CD4-positive, alpha-beta T cell treated with Interleukin-6 at 100 ng/mL for 8 hours (primary cell): ENCODE measurements at places on chromosomes 7 and 10.

DNA sequence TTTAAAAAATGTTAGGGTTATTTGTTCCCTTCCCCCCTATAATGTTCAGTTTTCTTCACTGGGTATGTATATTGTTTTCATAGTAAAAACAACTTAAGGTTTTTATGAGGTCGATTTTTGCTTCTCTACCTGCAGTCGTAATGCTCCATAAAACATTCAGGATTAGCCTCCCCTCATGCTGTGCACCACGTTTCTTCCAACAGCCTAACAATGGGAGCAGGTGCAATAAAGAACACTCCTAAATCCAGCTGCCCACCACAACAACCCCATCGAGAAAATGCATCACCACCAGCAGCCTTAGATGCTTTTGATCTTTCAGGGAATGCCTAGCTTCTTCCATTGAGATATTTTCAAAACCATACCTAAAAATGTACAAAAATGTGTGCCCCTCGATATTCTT is 111.1 kb downstream of the ADAM12 start:
- DNase-seq, result no peak

- no peak for DNase-seq
These were observed 9.2 kb downstream of the ZNF800 start for GRCh38 chr7:127383123-127383835.

- no peak for DNase-seq
These were observed 649 bp downstream of the SCD start for GRCh38 chr10:100347568-100348195.

GRCh38 chr10:15167411-15168290 is 842 bp downstream of the NMT2 start:
- DNase-seq, result peak; percentile 32

- DNase-seq, result no peak
These were observed 645.4 kb downstream of the PARD3 start for GRCh38 chr10:34169677-34170076.

DNA sequence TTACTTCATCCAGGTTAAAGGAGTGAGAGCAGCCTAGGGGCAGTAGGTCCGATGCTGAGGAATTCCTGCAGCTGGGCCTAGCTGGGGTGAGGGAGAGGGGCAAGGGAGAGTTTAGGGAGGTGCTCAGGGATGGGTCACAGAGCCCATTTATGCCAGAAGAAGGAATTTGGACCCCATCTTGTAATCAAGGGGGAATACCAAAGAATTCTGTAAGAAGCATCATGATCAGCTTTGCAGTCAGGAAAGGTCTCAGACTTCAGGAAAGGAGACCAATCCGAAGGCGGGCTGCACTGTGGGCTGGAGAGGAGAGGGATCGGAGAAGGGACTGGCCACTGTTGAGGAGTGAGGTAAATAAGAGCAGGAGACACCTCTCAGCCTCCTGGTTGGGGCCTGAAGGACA is 566.6 kb upstream of the MGMT start:
- no peak for DNase-seq

DNA sequence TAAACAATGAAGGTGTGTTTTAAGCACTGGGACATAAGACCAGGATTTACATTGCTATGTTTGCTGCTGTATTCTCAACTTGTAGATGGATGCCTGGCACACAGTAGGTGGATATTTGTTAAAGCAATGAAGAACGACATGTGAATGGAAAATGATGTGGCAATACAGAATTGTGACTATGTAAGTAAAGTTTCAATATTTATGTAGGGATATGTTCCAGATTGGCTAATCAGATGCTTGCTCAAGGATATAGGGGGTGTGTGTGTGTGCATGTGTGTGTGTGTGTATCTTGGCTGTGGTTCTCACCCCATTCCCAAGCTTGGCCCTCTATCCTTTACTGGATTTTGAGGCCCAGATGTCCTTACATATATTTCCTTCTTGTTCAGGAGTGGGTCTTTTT is 42.7 kb upstream of the LAMB1 start:
- DNase-seq, result no peak

DNA sequence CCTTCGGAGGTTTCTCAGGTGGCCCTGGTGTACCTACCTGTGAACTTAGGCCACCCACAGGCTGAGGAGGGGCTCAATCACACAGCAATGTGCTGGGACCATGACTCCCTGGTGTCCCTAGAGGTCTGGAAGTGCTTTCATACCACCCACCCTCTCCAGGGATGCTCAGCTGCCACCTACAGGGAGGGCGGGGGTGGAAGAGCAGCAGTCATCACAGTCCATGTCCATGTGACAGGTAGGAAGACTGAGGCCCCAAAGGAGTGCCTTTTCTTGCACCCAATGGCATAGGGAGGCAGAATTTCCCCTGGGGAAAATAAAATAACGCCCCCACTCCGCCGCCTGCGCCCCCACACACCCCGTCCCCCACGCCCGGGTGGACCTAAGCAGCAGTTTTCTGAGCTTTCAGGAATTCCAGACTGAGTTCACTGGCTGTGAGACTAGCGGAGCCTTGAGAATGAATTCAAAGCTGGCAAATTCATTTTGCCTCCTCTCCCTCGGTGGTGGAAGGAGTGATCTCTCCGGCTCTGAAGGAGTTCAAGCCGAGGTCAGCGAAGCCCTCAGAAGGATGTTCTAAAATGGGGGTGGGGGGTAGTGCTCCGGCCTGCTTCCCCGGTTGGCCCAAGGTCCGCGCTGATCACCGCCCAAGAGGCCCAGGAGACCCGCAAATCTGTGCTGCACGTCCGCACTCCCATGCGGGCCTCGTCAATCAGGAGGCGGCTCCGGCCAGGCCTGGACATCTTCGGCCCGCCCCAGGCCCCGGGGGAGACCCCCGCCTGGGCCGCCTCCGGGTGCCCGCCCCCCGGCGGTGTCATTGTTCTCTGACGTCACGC is 2.1 kb upstream of the ZMIZ1 start:
- DNase-seq, result no peak

DNA sequence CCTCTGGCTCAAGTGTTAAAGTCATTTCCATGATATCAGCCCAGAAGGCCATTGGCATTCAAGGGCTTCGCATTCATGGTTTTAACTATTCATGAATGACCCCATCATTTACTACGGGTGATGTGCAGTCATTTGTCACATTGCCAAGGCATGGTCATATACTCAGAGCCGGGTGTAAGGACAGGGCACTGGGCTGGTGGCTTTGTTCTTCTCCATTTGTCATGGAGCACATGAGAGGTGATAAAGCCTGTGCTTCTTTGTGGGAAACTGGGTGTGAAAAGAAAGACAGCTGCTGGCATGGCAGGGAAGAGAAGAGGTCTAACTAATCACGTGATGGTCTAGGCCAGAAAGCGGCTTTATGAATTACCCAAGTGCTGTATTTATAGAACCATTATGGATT is 132.2 kb upstream of the PLXNA4 start:
- no peak for DNase-seq

- no peak for DNase-seq
These were observed 90.4 kb downstream of the TAF3 start for GRCh38 chr10:7908541-7909210.

- no peak for DNase-seq
These were observed 66.4 kb upstream of the JAZF1 start for GRCh38 chr7:28246921-28247461.

DNA sequence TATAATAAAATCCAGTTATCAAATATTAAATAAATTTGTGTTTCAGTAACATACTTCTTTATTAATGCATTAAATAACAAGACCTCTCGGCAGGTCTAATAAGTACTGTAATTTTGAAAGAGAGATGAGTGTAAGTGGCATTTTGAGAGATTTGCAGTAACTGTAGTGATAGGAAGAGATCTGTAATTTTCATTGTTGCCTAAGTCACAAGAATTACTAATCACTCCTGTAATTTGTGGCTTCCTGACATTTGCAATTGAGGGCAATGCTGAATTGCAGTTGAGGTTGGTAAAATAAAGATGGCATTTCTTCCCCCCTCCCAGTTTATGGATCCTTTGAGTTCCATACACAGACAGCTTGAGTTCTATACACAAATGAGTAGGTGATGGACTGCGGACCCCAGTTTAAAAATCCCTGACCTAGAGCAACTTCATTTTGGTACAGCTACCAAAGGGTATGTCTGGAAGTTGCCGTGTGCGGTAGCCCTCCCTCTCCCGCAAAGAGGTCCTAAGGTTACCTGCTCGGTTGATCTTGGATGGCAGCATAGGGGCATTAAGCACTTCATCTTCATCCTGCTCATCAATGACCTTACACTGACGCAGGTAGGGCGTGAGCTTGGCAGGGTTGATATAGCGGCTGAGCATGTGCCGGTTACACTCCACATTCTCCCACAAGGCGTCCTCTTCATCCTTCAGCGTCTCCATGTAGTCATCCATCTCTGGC is 96.4 kb downstream of the CARD11 start:
- no peak for DNase-seq

DNA sequence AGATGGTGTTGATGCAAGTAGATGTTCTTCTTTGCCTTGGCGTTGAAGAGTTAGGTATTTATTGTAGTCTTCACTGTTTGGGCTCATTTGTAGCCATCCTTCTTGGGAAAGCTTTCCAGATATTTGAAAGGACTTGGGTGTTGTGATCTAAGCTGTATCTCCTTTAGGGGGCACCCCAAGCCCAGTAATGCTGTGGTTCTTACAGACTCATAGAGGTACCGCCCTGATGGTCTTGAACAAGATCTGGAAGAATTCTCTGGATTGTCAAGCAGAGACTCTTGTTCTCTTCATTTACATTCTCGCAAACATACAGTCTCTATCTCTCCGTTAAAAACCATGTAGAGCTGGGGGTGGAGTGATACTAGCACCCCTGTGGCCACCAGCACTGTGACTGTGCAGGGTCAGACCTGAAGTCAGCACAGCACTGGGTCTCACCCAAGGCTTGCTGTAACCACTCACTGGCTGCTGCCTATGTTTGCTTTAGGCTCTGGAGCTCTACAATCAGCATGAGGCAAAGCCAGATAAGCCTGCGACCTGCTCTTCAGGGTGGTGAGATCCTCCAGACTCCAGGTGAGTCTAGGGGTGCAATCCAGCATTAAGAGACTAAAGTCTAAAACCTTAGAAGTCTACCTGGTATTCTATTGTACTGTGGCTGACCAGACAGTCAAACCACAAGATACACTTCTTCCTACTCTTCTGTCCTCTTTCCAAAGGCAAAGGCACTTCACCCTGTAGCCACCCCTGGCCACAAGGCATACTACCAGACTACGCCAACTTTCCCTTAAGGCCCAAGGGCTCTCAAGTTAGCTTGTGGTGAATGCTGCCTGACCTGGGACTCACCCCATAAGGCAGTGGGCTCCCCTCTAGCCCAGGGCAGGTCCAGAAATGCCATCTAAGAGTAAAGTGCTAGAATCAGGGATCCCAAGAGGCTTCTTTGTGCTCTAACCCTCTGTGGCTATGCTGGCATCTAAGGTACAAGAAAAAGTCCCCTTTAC is 209.7 kb upstream of the TMEM196 start:
- DNase-seq, result no peak

DNA sequence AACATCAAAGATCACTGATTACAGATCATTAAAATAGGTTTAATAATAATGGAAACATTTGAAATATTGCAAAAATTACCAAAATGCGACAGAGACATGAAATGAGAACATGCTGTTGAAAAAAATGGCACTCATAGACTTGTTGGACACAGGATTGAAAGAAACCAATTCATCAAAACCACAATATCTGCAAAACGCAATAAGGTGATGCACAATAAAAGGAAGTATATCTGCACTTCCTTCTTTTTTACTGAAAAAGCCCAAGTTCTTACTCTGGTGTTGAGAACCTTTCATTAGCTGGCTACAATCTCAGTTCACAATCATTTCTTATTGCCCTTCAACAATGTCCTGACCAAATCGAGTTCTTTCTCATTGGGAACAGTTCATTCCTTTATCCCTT is 28.7 kb downstream of the TMEM106B start:
- DNase-seq, result no peak

DNA sequence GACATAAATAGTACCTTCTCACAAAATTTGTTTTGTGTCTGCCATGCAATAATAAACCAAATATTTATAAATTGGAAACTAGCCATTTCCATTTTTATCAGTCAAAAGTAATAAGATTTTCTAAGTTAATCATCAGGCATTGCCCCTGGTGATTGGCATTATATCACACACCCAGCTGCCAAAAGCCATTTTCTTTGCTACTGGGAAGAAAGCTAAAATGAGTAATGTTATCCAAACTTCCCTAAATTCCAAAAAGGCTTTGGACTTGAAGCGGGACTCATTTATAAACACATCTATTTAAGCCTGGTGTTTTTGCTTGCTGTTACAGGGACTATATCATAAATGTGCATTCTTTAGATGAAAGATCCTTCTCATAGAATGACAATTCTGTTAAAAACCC is 86.0 kb downstream of the AKR1D1 start:
- no peak for DNase-seq

GRCh38 chr10:102455893-102456471 is 4.6 kb upstream of the C10orf95 start:
- DNase-seq, result no peak

GRCh38 chr10:122638106-122638505 is 61.5 kb downstream of the C10orf120 start:
- no peak for DNase-seq

GRCh38 chr7:82609746-82610145 is 166.2 kb upstream of the CACNA2D1 start:
- DNase-seq, result no peak
